Thyroid gland (tissue), 4 donors: ENCODE measurements at places on chromosomes 3 and 15. TPM values are rescaled to one million over a fixed set of nuclear protein-coding genes. Genes with fewer than 3 reads are reported as not detected.

DNA sequence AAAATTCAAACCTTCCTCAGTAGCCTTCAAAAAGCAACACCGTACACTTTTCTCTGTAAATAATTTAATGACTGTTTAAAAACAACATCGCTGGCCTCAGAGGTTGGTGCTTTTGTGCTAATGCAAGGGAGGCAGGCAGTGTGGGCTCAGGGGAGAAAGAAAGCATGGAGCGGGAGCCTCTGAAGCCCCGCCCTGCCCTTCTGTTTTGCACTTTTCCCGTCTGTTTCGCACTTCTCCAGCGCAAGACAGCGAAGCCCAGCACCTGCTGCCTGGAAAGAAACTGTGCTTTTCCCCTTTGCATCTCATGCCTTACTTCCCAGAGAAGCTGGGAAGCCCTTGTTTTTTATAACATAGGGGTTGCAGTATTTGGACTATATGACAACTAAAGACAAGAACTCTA lies 23.1 kb downstream of the TRPM1 start:
- no peak for DNase-seq

- DNase-seq = no peak
Observed at GRCh38 chr3:159813822-159814531, 174.7 kb upstream of the IL12A start.

- DNase-seq = no peak
Observed at GRCh38 chr15:31145271-31145911, 43.9 kb upstream of the TRPM1 start.

DNA sequence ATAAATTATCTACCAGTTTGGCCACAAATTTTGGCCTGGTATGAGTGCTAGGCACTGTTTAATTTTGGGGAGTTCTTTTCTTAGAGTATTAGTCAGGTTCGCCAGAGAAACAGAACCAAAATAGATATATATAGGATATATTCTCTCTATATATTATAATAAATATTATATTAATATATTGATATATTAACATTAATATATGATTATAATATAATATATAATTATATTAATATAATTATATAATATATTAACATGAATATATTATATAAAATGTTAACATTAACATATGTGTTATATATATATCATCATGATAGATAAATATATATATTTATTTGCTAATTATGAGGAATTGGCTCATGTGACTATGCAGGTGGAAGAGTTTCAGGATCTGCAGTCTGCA lies 137.8 kb upstream of the CHRNA7 start:
- DNase-seq = no peak

GRCh38 chr15:92343924-92344643 lies 49.6 kb upstream of the ST8SIA2 start:
- peak; percentile 83 for DNase-seq

GRCh38 chr3:63047068-63047467 lies 171.9 kb upstream of the CADPS start:
- DNase-seq = no peak

DNA sequence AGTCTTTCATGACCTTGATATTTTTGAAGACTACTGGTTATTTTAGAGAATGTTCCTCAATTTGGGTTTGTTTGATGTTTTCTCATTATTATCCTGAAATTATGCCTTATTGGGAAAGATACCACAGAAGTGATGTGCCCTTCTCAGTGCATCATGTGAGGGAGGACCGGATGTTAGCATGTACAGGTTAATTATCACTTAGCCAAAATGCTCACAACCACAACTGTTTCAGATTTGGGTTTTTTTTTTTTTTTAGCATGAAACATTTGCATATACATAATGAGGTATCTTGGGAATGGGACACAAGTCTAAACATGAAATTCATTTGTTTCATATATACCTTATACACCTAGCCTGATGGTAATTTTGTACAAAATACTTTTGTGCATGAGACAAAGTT lies 59.8 kb downstream of the PIK3R4 start:
- DNase-seq = no peak

DNA sequence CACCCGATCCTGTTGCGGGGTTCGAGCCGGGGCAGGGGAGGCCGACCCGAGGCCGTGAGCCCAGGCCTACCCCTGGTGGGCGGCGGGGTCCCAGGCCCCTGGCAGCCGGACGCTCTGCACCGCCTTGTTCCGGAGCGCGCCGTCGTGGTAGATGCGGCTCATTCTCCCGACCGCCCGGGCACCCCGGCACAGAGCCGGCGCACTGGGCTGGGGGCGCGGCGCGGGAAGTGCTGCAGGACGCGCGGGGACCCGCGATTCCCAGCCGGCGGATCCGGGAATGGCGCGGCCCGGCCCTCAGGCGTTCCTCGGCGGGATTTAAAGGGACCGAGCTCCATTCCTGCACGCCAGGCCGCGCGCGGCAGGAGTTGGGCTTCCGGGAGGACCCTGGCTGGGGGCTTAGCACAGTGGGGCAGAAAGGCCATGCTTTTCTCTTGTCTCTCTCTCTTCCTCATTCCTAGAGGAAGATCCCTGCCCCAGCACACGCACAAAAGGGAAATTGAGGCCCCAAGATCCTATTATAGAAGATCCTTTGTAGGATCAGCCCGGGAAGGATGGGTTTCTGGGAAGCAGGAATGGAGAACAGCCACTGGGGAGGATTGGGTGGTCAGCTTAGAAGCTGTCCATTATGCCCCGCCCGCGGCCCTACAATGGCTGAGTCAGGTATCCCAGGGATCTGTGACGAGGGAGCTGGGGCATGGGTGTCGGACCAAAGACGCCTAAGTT lies at the start of gene ARPIN:
Gene ARPIN (minus strand): TSS at position 279 of the 723 bp plus-strand sequence. CDS start 117 bp downstream, at position 162.
- peak; percentile 46 for DNase-seq

DNA sequence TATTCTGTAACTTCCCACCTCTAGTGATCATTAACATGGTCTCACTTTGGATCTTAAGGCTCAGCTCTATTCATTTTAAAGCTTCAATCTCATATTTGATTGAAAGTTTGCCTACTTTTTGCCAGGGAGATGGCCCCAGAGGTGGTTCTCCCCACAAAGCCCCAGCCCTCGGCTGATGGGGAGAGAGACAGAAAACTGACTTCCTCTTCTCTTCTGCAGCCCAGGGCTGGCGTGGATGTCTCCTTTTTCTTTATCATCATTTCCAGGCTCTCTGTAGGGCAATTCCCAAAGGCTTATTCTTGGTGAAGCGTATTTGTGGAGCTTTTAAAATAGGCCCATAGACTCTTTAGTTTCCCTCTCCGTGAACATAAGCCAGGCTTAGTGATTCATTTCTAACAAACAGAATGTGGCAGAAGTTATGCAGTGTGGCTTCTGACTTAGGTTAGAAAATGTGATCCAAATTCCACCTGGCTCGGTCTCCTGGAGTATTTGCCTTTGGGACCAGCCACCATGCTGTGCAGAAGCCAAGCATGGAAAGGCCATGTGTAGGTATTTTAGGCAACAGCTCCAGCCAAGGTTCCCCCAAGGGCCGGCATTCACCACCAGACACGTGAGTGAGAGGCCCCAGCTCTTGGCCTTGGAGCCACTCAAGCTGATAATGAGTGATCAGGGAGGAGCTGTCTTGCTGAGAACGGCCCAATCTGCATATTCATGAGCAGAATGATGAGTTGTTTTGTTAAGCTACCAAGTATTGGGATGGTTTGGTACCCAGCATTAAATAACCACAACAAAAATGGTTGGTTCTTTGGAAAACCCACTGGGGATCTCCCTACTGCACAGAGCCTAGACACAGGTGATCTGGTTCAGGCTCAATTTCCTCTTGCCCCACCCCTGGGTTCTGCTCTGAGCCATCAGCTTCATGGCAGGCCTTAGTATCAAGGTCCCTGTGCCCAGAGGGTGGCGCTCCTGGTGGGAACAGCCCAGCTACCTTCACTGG lies 353.2 kb upstream of the PROK2 start:
- no peak for DNase-seq

DNA sequence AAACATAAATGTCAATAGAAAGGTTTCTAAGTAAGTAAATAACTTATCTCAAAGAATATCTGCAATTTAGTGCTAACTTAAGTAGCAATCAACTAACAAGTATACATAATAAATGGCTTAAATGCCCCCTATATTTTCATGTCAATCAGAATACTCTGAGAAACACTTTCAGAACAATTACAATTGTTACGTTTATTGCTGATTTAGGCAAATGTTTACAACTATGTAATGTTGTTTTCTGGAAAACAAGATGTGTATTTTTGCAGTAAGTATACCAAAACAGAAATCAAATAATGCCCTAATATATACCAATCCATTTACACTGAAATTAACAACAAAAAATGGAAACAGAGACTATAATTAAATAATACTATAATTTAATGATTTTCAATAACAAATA lies 13.2 kb downstream of the TUBGCP5 start:
- DNase-seq = no peak

DNA sequence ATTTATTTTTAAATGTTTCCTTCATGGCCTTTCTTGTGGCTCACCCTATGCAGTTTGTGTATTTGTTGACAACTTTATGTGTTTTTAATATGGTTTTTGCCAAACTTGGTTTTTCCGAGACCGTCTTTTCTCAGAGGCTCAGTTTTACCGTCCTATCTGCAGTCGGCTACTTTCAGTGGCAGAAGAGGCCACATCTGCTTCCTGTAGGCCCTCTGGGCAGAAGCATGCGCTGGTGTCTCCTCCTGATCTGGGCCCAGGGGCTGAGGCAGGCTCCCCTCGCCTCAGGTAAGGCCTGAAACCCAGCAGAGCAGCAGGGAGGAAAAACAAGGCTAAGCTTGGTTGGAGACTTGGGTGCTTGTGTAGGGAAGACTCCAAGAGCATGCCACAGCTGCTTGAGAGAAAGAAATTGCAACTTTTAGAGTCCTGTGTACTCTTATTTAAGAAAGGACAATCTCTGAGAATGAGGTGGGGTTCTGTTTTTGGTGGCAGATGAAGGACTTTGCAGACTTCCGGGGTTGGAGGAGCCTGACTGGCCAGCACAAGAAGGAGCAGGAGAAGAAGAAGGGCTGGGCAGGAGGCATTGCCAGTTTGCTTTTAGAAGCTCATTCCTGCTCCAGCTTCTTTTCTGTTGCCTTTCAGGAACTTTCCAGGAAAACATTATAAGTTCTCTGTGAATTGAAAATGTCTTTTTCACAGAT lies at the start of gene TIGIT:
Gene TIGIT (plus strand): TSS at position 191 of the 698 bp plus-strand sequence. CDS start 34 bp downstream, at position 225.
- no peak for DNase-seq

DNA sequence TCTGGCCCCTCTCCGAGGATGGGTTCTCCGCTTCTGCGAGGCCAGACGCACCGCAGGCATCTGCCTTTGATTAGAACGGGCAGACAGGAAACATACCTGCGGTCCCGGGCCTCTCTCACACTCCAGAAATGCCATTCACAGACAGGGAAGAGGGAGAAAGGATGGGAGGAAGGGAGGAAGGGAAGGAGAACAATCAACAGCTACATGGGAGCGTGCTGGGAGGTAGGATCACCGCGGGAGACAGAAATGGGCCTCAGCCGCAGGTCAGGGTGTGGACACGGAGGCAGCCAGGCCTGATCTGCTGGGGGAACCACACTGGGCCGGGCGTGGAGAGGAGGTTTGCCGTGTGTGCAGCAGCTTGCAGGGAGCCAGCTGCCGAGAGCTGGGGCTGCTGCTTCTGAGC lies 90.7 kb upstream of the RGMA start:
- DNase-seq = no peak

DNA sequence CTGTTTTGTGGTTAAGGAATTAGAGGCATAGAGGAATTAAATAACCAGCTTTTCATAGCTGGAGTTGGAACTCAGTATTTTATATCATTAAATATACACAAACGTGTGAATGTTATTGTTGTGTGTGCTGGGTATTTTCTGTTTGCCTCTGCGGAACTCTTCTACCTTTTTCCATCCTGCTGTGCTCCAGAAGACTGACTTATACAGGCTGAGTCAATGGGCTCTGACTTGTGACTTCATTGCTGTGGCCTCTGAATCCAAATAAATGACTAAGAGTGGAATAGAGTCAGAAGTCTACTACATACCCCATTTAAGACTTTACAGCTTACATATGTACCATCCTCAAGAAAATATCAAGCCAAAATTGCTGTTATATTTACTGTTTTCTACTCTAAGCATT lies 17.6 kb downstream of the ARIH1 start:
- no peak for DNase-seq

DNA sequence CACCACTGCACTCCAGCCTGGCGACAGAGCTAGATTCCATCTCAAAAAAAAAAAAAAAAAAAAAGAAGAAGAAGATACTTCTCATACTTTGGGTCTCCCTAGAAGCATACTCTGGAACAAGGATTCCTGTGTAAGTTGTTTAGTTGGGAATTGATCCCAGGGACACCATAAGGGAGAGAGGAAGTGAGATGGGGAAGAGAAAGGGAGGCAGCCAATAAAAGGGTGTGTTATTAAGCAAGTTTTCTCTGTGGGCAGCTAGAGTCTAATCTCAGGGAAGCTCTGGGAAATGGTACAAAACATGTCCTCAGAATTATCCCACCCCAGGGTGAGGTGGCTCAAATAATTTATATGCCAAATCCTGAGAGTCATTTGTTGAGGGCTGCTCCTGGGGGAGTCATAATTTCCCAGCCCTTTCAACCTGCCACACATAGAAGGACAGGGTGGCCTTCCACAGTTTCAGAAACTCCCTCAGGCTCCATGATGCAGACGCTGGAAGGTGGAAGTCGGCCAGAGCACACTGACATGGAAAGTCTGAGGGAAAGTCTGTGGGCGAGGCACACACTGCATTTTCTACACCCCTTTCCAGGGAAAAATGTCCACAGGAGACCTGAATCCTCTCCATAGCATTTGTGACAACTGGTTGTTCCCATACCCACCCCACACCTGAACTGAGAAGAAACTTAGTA lies 86.4 kb upstream of the SLC4A7 start:
- no peak for DNase-seq

DNA sequence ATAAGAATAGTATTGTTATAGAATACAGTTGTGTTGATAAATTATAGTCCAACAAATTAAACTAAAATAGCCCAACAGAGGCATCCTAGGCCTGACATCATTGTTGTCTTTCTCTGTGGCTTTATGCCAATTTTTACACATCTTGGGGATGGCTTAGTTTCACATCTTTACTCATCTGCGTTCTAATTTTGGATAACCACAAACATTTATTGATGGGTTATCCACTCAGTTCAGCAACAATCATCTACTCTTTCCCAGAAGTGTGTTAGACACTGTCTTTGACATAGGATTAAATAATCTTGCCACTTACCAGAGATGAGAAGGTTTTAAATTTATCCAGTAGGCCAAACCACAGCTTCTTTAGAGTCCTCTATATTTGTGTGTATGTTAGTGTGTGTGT lies 120.8 kb upstream of the PHLDB2 start:
- DNase-seq = no peak

- DNase-seq = no peak
Observed at GRCh38 chr3:38630606-38631005, 18.9 kb downstream of the SCN5A start.

DNA sequence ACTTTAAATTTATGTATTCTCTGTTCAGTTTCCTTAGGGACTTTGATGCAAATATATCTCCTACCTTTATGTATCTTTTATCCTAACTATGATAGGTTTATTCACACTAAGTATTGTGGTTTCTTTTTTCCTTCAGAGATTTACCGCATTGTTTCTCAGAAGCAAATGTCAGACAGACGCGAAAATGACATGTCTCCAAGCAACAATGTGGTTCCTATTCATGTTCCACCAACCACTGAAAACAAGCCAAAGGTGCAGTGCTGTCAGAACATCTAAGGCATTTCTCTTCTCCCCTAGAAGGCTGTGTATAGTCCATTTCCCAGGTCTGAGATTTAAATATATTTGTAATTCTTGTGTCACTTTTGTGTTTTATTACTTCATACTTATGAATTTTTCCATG lies 18.3 kb downstream of the RAB11A start:
- DNase-seq = no peak

Gene TRH
- not detected for total RNA-seq

Gene SLC4A7
- 47.6 TPM for total RNA-seq

Gene SLC6A6
- 98.0 TPM for total RNA-seq

Gene SKOR1
- total RNA-seq = 0.81 TPM

Gene ARMC8
- 57.2 TPM for total RNA-seq

Gene HHATL
- total RNA-seq = 15.7 TPM

Gene SEC62
- 90.9 TPM for total RNA-seq

Gene TRPC1
- total RNA-seq = 22.5 TPM
